Retinal pigment epithelial cell (primary cell): ENCODE measurements at places on chromosomes 5 and 9.

DNA sequence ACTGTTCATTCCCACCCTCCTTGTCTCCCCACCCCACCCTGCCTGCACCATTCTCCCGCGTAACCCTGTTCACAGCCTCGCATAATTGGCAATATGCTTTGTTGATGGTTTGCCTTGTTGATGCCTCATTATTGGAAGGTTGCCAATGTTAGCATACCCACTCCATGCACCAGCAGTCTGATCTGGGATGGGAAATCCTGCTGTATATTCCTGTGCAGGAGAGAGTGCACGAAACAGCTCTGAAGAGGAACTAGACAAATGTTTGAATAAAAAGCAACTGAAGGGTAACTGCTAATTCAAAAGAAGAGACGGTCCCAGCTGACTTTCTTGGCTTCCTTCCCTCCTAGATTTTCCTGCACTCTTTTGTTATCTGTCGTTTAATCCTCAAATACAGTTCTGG, 271.7 kb upstream of the TLE4 start:
- peak; percentile 42 for DNase-seq

GRCh38 chr5:137822158-137822764, 45.4 kb upstream of the MYOT start:
- no peak for DNase-seq

DNA sequence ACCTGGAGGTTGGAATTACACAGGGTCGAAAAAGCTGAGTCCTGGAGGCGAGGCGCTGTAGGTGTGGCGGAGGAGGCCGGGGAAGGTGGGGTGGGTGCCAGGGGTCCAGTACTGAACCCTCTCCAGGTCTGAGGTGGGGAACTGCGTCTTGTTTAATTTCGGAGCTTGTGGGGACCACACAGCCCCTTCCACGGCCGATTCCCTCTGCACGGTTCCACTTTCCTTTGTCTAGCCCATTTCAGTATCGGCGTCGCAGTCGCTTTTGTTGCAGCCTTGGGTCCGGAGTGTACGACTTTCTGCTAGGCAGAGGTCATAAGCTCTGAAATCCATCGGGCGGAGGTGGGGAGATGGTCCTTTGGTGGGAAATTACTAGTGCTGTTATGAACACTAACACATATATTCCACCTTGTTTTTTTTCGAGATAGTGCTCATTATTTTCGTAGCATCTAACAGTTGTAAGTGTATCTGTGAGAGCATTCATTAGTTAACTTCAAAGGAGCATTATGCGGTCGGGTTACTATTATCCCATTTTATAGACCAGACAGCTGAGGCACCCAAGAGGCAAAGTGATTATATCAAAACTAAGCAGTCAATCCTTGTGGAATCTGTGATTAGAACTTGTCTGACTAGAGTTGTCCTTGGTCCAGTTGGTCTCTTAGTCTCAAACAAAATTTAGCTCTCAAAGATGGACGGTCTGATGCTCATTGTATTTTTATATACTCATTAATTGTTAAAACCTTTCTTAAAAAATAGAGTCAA, 737 bp downstream of the RNF180 start:
- no peak for DNase-seq

DNA sequence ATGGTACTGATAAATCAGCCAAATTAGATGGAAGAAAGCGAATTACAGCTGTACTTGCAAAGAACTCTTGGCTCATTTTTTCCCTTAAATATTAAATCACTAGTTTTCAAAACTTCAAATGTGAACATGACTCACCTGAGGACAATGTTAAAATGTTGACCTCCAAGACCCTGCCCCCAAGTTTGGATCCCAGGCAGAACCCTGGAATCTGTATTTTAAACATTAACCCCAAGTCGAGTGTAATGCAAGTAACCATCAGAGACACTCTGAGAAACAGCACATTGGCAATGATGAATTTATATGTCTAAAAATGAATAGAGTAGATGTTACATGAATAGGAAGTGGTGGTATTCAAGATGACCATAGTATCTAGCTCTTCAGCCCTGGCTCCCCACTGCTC, 2.3 kb upstream of the CD274 start:
- DNase-seq = no peak

DNA sequence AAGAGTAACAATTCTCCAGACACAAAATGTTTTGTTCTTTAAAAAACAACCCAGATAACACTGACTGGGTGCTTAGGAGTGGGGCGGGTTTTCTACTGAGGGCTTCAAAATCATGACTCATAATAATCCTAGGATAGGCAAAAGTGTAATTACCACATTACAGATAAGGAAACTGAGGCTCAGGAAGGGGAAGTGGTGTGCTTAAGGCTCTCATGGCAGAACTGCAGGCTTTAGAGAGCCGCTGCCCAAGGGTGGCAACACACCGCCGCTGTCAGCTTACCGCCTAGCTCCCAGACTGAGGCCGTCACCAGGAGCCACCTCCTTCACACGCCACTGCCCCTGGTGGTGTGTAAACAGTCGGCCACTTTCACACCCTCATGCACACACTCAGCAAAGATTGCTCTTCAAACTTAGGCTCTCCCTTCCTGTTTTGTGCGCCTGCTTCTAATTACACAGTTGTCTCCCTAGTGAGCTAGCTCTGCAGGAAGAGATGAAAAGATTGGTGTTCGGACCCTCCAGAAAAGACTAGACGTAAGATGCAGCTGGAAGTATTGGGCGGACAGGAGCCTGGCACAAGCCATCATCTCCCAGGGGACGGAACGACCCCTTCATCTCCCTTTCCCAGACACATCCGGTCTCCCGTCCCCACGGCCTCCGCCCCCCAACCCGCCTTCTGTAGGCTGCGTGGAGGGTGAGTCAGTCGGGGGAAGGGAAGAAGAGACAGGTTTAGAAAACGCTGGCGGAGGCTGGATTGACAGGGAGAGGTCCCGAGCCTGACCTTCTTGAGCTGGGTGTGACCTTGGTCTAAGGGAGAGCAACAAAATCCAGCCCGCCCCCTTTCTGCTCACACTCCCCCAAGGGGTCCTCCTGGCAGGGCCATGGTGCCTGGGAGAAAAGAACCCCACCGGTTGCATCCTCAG, 162.7 kb downstream of the SYK start:
- no peak for DNase-seq

DNA sequence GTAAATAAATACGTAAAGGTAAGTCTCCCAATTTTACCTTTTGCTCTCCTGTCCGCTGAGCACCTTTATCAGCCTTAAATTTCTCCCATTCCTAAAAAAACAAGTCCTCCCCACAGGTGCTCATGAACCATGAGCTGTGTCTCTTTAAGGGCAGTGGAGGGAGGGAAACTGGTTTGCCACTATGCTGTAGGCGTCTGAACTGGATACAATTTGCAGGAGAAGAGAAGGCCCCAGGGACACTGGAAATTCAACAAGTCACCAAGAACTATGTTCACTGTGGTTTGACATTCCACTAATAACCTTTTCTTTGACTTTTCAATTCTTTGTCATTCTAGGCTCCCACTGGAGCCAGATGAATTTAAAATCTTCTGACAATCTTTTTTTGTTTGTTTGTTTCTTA, 72.2 kb downstream of the LHFPL2 start:
- no peak for DNase-seq

- no peak for DNase-seq
Measured at GRCh38 chr5:74885170-74885569, 19.0 kb upstream of the FAM169A start.

DNA sequence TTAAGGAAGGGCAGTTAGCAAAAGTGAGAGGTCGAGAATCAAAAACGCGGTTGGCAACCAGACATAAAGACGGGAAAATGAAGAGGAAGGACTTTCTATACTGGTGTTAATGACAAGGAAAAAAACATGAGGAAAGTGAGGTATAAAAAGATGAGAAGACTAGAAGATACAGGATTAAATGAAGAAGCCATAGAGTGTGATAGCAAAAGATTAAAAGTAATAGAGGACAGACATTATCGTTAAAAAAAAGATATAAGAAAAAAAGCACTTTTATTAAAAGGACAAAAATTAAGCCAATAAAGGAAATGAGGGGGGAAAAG, 1.7 kb upstream of the SSBP2 start:
- no peak for DNase-seq

DNA sequence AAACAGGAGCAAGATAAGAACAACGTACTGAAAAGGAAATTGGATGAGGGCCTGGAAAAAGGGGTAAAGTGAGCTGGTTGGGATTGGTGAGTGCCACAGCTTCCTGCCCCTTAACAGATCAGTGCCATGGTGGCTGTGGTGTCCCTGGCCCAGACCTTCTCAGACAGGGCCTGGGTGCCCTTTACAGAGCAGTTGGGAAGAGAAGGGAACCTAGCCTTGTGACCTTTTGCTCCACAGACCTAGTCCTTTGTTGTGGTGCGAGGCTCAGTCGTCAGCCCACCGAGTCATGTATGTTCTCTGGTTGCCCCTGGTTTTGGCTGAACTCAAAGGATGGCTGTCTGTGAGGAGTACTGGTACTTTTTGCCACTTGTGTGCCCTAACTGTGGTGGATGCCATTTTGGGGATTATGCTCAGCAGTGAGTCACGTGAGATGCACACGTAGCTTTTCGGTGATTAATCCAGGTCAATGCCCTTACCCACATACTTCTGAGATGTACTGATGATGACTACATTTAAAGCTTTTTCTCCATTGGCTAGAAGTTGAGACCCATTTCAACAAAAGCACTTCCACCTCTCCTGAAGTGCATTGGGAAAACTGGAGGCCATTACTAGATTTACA, 48.4 kb downstream of the EXOSC2 start:
- DNase-seq = peak; percentile 38

- DNase-seq = no peak
Measured at GRCh38 chr5:180832638-180833068, 28.4 kb downstream of the ZFP62 start.

DNA sequence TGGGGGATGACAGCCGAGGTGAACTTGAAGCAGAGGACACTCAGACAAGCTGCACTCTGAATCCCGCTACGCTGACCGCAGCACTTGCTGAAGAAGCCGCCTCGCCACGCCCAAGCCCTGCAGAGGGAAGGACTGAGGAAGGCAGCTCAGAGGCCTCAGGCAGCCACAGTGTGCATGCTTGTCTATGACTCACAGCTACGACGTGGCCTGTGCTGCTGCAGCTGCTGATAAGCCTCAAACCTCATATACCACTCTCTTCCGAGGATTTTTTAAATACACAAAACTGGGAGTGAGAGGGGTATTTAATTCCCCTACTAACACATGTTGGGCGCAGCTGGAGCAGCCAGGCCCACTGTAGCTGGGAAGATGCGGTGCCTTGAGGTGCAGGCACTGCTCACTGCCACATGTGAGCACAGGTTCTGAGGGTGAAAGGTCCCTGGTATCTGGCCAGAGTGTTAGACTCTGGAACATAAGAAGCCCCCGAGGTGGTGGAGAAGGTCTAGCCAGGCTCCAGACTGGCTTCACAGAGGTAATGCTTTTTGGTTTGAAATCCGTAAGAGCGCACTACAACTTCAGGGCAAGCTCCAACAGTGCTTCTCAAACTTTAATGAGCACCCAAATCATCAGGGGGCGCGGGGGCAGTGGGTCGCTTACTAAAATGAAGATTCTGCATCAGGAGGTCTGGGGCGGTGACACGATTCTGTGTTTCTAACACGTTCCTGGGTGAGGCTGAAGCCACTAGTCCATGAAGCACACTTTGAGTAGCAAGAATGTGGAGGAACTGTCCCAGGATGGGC, 196.8 kb downstream of the AUH start:
- DNase-seq = peak; percentile 83

- no peak for DNase-seq
Measured at GRCh38 chr5:172147857-172148256, 40.2 kb downstream of the STK10 start.

DNA sequence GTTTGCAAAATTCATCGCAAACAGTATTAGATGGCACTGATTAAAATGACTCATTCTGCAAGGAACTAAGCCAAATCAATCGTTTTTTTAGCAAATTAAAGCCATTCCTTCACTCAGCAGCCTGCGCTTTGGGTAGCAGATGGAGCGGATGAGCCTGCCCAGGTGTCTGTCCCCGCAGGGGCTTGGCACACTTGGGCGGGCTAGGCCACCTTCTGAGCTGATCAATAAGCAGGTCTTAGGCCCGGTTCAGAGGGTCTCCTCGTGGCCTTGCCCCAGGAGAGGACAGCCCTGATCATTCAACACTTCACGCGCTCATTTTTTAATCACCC, 78.0 kb upstream of the FCN1 start:
- DNase-seq = no peak

DNA sequence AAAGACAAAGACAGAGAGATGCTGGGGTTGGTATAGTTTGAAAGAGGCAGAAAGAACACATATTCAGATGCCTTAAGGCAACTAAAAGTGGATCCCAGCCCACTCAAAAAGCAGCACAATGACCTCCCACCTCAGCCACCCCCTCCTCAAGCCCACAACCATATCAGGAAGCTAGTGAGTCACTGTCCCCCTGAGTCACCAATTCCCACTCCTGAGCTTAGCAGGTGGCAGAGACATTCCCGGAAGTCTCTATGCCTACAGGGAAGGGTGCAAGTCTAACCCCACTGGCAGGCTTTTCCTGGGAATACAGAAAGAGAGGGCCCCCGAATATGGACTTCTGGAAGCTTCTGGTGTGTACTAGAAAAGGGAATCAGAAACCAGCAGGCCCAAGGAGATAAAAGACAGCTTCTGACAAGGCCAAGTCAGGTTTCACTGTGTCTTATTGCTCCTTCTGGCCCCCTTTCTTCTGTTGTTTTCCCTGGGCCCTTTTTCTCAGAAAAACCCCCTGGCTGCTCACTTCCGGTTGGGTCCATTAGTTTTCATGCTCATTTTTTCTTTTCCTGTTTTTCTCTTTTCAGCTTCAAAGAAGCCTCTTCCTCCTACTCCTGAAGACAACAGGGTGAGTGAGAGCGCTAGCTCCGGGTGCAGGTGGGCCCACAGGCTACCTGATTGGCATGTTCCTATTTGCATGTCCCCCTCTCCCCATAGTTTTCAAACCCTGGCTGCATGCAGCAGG, 36.8 kb downstream of the ITK start:
- DNase-seq = no peak

GRCh38 chr9:134971196-134971595, 53.5 kb upstream of the FCN1 start:
- DNase-seq = no peak

DNA sequence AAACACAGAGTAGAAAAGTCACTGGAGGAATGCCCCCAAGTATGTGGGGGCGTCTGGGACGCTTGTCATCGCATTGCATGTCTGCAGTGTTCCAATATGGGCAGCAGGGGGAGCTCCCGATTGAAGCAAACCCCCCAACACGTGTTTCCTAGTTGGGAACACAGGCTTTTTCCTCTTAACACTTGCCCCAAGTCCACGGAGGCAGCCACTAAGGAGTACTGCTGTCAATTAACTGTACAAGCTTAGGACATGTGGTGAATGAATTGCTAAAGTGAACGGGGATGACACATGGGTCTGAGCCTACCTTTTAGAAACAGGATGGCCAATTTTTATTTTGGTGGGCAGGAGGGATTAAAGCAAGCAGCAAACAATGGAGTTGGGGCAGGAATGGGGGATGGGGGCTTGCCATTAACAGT, 2.2 kb downstream of the GABRB2 start:
- DNase-seq = peak; percentile 7

- DNase-seq = no peak
Measured at GRCh38 chr5:16981700-16982099, 45.6 kb upstream of the MYO10 start.

GRCh38 chr5:14097998-14098471, 45.1 kb upstream of the TRIO start:
- DNase-seq = no peak

- DNase-seq = no peak
Measured at GRCh38 chr9:69120380-69121154, 53.5 kb upstream of the TJP2 start.

- no peak for DNase-seq
Measured at GRCh38 chr9:92983984-92984589, 36.8 kb downstream of the FGD3 start.
